ENCODE measurements at places on chromosomes 12 and 14. TPM values are rescaled to one million over a fixed set of nuclear protein-coding genes. Genes with fewer than 3 reads are reported as not detected.

AQP2 gene
- total RNA-seq, result not detected

REM2 gene
- not detected for total RNA-seq

NTS gene
- not detected for total RNA-seq

INHBC gene
- not detected for total RNA-seq

FOXN4 gene
- total RNA-seq, result not detected

KRT81 gene
- total RNA-seq, result not detected

LRP6 gene
- 49.8 TPM for total RNA-seq
